Right ventricle myocardium superior (tissue), 1 donor: ENCODE measurements at places on chromosomes 4 and X.

- no peak for DNase-seq
These were observed 32.4 kb downstream of the CYTL1 start for GRCh38 chr4:4986841-4987240.

DNA sequence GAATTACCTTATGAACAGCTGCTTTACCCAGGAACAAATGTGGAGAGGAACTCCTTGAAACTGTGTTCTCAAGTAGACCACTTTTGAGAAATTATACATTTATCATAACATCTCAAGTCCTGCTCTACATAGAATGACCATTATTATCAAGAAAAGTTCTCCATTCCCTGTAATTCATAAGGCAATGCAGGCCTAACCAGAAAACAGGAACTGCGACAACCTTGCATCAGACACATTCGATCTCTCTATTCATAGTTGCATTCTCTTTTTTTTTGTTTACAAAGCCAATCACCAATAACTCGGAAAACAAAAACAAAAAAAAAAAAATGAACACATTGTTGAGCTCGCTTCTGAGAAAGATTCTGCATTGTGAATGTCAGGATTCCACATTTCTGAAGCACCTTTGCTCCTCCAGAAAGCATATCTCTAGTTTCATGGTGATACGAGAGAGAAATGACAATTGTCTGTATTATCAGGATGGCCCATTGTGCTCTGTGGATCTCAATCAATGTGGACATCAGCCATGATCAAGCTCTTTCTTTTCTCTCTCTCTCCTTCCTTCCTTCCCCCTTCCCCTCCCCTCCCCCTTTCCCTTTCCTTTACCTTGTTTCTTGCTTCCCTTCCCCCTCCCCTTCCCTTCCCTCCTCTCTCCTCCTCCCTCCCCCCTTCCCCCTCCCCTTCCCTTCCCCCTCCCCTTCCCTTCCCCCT lies 32.4 kb upstream of the CD99 start:
- no peak for DNase-seq

GRCh38 chr4:65580551-65580950 lies 89.7 kb downstream of the EPHA5 start:
- no peak for DNase-seq

DNA sequence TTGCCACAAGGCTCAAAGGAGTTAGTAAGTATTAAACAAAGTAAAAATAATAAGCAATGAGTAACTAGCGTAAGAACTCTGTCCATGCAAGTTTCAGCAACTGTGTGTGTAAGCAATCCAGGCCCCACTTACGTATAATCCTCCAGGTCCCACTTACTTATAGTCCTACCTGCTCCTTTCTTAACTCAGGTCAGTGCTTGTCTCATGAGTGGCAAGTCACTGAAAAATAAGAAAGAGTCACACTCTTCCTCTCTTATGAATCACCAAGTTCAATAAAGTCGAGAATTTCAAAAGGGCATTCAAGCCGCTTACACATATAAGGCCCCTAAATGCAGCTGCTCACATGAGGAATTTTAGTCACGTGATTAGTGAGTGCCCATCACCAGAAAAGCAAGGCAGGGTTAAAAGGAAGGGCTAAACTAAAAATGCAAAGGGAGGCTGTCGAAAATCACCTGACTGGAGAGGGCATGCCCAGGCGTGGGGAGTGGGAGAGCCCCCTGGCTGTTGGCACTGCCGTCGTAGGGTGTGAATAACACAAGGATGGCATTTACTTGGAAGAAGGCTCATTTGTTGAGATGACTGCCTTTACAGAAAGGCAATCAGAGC lies 58.2 kb downstream of the ZNF827 start:
- no peak for DNase-seq

GRCh38 chr4:112651641-112652040 lies 14.7 kb downstream of the LARP7 start:
- no peak for DNase-seq

DNA sequence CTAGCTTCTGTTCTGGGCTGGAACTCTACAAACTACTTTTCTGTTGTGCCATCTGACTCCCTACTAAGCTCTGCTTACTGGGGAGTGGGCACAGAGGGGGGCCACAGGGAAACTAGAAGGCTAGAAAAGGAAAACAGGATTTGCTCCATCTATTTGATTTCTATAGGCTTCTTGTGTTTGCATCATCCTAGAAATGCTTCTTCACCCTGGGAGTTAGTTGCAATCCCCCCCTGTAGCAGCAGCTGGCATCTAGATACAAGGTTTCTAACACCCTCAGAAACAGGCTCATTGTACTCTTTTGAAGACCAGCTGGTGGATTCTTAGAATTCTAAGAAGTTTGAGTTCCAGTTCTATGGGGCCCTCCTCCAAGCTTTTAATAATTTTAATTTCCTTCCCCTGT lies 213.4 kb downstream of the TMA16 start:
- DNase-seq = no peak

- no peak for DNase-seq
These were observed 19.0 kb upstream of the SLC2A9 start for GRCh38 chr4:10040049-10040892.

GRCh38 chrX:103562801-103563200 lies 22.5 kb upstream of the TCEAL4 start:
- DNase-seq = no peak

DNA sequence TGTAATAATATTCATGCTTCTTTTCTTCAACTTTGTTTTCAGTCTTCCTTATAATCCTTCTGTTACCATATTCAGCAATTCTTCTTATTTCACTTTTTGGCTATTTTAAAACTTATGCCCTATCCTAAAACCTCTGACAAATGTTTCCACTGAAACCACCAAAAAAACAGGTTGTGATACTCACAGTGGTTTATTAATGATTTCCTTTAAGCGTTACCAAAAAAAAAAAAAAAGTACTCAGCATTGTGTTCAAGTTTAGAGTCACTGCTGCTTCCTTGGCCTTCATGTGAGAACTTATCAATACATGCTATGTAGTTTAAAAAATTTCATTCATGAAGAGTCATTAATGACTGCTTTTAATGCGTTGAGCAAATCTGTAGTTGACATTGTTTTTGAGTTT lies 35.4 kb upstream of the UGT2A3 start:
- no peak for DNase-seq

- no peak for DNase-seq
These were observed 202.8 kb upstream of the SMIM31 start for GRCh38 chr4:164550989-164551712.

DNA sequence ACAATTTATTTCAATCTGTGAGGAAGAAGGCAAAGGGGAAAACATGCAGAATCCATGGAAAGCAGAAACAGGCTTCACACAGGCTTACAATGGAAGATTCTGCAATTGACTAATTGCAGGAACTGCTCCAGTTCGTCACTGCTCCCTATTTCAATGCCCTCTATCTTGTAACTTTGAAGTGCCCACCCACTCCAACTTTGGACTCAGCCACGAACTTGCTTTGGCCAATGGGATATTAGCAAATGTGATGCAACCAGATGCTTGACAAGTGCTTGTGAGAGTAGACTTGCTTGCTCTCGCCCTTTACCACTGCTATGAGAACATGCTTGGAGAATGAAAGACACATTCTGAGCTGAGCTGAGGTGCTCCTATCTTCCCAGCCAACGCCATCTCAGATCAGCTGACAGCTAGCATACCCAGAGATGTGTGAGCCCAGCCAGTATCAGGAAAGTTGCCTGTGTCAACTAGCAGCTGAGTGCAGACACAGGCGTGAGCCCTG lies 105.7 kb upstream of the PTCHD1 start:
- no peak for DNase-seq

DNA sequence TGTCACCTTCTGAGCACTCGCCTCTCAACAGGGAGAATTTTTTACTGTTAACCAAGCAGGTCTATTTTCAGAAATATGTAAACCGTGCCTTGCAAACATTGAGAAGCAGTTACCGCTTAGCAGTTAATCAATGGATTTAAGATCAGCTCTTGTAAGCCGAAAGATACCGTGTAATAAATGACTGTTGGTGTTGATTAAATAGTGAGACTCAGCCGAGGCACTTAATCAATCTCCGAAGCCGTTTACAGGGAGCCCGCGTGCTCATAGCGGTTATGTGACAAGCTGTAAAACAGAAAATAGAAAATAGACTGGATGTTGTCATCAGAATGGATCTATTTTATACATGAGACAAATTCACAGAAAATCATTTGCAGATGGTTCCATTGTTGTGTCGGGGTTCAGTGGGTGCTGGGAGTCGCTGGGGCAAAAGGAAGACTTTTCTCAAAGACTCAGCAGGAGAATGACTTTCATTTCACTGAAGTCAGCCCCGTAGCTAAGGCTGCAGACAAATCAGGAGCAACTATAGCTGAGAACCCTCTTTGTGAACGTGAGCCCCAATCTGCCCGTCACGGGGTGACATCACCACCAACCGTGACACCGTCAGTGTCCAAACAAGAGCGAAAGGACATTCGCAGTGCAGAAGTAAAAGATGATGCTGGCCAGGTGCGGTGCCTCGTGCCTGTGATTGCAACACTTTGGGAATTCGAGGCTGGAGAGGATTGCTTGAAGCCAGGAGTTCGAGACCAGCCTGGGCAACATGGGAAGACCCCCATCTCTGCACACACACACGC lies 275.3 kb downstream of the CRLF2 start:
- no peak for DNase-seq

GRCh38 chr4:116860891-116861290 lies 224.5 kb downstream of the TRAM1L1 start:
- no peak for DNase-seq

GRCh38 chrX:118948270-118948669 lies 26.1 kb upstream of the LONRF3 start:
- DNase-seq = no peak

DNA sequence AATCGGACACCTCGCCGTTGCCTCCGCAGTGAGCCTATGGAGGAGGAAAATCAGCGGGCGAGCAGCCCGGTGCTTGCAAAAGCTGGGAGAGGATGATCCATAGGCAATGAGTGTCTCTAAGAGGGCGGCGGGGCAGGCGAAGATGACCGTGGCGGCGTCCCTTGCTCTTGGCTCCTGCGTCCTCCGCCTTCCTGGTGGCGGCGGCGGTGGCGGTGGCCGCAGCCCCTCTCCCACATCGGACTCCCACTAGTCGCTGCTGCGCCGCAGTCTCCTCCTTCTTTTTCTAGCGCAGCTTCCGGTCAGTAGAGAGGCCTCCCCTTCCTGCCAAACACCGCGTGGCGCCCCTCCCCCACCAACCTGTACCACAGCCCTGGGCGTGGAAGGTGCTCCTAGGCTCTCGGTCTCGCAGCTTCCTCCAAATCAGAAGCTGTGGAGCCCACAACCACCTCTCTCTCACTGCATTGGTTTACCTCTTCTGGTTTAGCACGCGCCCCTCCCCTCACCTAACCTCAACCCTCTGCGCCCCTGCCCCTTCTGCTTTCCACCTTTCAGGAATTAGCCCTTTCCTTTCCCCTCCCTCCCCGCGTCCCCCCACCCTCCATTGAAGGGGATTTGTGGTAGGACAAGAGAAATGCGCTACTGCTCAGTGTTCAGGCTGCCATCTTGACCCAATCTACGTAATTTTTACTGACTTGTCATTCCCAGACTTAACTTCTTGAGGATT lies at the start of gene SPIN3:
Gene SPIN3 (minus strand): TSS at position 271 of the 724 bp plus-strand sequence. CDS start 594 bp downstream, outside the sequence.
- DNase-seq = peak; percentile 86

DNA sequence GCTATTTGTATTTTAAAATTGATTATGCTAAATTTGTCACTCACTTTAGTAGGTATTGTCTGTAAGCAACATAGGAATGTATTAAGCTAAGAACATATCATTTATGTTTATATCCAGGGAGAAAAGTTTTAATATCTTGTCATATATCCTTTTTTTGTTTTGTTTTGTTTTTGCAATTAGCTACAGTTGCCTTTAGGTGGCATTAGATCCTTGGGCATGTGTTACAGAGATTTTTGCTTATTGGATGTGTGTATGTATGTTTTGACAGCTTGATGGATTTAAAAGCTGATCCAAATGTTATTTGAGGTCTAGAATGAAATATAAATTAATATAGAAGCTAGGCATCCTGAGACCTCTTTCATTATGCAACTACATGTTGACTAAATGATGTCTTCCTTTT lies 36.1 kb upstream of the OTUD4 start:
- DNase-seq = no peak

DNA sequence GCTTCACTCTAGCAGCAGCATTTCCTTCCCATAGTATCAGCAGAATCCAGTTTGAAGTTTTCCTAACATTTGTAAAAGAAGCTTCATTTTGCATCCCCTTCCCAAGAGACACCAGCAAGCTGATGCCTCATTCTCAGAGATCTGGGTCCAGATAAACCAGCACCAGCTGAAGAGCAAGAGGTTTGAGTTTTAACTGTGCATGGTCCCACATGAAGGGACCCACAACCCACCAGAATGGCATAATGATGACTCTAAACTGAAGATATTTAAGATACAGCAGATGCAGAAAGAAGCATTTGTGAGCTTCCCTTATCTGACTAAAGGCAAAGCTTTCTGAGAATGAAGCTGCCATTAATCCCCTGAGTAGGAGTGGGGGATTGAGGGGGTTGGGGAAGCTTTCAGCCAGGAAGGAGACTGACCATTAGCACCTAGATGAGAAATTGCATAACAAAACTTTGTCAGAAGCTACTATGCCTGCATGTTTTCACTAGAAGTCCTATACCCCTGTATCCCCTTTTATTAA lies 18.6 kb downstream of the NUDT6 start:
- DNase-seq = no peak

DNA sequence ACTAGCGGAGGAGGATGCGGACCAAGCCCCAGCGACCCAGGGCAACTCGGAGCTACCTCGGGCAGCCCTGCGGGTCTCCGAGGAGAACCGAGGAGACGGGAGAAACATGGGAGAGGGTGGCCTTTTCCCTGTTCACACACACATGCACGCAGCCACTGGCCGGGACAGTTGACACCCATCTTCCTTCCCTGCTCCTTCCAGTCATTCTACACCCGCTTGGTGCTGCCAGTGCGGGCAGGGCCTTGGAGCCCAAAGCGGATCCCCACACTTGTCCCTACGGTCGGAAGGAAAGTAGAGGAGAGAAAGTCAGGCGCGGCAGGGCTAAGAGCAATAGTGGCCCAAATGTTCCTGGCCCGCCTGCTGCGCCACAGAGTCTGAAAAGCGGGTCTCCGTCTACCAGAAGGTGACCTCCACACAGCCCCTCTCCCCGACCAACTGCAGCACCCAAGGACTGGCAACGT lies 1.1 kb upstream of the PPP3CA start:
- no peak for DNase-seq

GRCh38 chr4:30720021-30720660 lies at the start of gene PCDH7:
Gene PCDH7, plus strand, starts transcription at chr4:30720369. Its CDS starts 1,054 bp downstream, at chr4:30721423.
- DNase-seq = peak; percentile 49

DNA sequence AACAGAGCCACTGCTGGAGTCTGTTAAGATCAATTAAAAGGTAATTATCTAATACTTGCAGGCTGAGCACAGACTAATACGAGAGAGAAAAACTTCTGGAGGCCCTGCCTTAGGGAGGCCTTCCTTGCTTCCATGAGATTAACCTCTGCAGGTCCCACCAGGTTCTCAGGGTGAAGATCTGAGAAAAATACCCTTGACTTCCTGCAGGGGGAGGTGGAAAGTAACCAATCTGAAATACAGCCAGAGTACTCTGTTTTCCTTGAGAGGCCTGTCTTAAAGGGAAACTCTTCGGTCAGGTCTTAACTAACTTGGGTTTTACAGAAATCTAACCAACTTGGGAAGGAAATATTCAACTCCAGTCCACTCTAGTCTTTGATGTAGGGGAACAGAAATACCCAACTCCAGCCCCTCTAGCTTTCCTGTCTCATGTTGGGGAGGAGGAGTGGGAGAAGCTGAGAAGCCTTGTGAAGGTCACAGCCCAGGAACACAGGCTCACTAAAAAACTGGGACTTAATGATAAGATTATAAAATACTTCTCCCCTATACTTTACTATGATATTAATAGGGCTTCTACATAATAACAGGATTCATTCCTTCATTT lies 77.1 kb downstream of the TBCK start:
- no peak for DNase-seq

GRCh38 chr4:177696438-177696966 lies 254.3 kb upstream of the AGA start:
- DNase-seq = no peak

- DNase-seq = no peak
These were observed 167.9 kb downstream of the CORIN start for GRCh38 chr4:47669946-47670345.
